ENCODE measurements at places on chromosomes 1 and 21.

DNA sequence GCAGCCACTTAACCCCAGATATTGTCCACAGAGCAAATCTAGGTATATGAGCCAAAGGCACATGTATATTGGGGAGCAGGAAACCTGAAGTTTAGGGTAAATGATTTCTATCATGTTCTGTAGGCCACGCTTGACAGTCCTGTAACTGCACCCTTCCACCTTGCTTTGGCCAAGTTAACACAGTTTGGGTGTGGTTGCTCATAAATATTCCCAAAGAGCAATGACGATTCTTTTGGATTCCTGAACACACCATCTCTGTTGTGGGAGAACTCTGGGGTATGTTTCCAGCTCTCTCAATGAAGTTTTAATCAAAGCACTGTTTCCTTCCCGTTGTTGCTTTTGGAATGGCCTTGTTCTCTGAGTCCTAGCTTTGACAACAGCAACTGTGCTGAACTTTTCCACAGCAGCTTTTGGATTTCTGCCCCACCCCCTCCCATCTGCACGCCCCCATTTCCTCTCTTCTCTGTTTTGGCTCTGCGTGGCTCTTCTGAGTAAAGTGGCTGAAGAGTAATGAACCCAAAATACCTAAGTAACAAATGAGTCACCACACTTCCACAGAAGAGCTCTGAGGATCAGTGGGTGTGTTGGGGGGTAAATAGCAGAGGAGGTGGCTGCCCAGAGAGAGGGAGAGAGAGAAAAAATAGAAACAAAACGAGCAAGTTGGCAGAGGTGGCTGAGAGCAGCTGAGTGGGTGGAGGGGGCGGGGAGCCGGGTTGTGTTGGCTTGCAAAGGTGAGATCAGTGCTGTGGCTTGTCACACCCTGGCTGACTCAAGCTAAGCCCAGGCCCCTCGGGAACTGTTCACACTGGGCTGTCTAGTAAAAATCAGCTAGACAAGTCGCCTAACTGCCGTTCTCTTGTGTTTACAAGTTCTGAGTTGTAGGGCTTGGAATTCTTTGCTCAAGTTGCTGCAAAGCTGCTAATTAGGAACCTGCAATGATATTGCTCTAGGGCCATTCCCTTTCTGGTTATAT lies 26.9 kb upstream of the RAP1A start:
- DNase-seq, result peak; percentile 88

- DNase-seq, result no peak
Measured at GRCh38 chr1:75901371-75901770, 30.8 kb downstream of the ASB17 start.

DNA sequence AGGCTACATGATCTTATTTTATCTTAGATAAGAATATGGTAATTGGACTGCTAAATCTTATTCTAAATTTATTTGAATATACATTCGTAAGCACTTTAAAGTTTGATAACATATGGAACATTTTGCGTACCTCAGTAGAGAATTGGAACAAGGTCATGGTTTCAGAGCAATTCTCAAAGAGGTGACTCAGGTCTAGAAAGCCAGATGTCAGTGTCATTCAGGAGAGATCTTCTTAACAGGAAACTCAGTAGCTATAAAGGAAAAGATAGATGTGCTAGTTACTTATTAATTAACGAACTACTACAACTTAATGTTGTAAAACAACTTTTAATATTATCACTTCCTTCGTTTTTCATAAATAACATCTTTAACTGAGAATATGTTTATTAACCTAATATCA lies 142.5 kb downstream of the USP25 start:
- no peak for DNase-seq

GRCh38 chr1:155134880-155135414 lies 705 bp upstream of the SLC50A1 start:
- DNase-seq, result peak; percentile 95

DNA sequence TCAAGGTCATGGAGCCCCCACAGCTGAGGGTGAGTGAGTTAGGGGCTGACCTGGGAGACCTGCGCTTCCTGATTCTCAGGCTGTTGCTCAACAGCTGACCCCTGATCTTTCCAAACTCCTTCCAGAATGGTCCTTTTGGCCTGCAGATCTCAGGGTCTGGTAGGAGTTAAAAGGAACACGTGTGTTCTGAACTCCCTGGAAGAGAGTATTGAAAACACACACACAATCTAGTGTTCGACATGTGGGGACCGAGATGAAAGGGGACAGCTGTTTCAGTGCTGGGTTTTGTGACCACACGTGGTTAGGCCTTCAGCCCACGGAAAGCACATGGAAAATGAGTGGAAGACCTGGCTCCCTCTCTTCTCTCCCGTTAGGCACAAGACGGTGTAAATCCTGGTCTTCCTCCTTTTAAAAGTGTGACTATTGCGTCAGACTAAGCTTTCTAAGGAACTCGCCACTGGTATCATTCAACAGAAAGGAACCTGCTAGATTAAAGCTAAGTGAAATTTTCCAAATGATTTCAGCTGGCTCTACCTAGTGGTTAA lies 49.6 kb downstream of the RUNX1 start:
- DNase-seq, result no peak

DNA sequence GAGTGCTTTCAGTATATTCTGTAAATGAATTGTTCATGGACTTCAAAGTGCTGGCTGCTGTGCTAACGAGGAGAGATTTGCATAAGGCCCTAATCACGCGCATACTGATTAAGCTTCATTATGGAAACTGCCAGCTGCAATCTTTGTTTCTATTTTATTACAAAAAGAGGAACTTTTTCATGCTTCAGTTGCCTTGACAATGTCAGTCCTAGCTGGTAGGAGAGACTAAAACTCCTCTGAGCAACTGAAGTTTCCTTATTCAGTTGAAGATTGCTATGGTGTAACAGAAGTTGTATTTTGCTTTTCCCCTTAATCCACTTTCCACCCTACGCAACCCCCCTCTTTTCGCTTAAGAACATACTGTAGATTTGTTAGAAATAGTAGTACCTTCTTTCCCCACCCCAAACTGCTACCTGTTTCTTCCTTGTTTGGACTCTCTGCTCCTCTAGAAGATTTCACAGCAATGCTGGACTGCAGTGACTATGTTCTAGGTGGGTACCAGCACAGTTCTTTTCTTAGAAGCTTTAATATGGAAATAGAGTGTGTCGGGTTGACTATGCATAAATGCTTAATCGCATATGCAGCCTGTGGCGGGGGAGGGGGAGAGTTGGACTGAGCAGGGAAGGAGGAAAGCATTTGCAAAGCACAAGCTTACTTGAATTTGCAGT lies 108.3 kb downstream of the POU2F1 start:
- no peak for DNase-seq

DNA sequence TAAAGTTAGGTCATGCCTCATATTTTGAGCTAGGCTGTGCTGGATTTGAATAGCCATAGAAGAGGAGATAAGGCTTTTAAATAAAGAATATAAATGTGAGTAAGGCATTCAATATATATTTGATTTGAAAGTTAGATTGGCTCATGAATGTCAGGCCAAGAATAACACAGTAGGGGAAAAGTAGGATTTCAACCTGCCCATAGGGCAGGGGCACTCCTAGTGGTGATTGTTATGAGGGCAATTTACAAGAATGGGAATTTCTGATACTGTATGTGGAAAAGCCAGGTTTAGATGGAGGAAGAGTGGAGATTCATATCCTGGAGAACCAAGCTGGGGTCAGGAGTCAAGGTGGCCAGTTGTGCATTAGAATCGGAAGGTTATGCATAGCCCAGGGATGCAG lies 74.9 kb downstream of the DNAH14 start:
- no peak for DNase-seq

- DNase-seq, result no peak
Measured at GRCh38 chr1:204105131-204105515, 32.2 kb downstream of the SOX13 start.

- DNase-seq, result peak; percentile 30
Measured at GRCh38 chr1:204345941-204346645, 13.6 kb downstream of the PLEKHA6 start.

- DNase-seq, result peak; percentile 50
Measured at GRCh38 chr1:67339623-67340343, 32.1 kb downstream of the IL12RB2 start.

GRCh38 chr1:29830916-29831315 lies 594.6 kb downstream of the PTPRU start:
- DNase-seq, result no peak

- no peak for DNase-seq
Measured at GRCh38 chr1:202781180-202781579, 27.0 kb downstream of the KDM5B start.

GRCh38 chr1:81802707-81803430 lies 2.1 kb downstream of the ADGRL2 start:
- peak; percentile 41 for DNase-seq

GRCh38 chr1:31576743-31577455 lies 584 bp downstream of the TINAGL1 start:
- DNase-seq, result no peak

DNA sequence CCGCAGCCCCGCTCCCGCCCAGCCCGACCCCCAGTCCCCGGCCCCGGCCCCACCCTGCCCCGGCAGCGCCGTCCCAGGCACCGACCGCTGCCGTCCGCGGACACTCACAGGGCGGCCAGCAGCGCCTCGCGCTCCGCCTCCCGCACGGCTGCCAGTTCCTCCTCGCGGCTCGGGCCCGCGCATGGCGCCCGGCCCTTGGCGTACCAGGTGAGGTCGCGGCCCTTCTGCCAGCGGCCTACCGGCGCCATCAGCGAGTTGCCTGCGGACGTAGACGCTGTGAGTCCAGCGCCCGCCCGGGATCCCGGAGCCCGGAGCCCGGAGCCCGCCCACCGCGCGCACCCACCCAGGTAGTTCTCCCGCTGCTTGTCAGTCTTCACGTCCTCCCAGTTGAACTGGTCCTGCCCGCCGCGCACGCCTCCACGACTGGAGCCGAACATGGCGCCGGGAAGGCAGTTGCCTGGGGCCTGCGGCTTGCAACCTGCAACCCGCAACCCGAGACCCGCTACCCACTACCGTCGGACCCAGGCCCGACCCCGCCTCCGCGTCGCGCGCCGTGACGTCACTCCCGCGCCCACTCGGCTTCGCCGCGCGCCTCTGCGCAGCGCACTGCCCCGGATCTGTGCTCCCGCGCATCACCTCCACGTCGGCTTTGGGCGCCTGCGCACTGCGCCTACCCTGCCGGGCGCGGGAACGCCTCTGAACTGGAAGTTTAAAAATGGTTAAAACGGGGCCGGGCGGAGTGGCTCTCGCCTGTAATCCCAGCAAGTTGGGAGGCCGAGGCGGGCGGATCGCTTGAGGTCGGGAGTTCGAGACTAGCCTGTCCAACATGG lies at the start of gene C1orf35:
Gene C1orf35, minus strand, starts transcription at position 535 of the 830 bp plus-strand sequence. Its CDS starts 98 bp downstream, at position 437.
- DNase-seq, result peak; percentile 79

GRCh38 chr1:78950826-78951225 lies 55.7 kb downstream of the ADGRL4 start:
- DNase-seq, result no peak

DNA sequence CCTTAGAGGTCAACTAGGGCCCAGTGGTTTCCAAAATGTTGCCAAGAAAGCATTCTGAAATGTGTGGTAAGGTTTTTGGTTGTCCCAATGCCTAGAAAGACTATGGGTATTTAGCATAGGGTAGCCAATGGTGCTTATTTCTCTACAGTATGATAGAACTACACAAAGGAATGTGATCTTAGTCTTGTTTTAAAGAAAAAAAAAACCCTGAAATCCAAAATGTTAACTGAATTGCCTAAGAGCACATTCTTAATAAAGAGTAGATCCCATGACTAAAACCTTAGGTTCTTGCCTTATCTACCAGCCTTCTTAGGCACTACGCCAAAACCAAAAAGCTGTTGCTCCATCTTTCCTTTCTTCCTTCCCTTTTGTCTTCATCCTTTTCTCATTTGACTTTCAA lies 428.2 kb downstream of the MRPL39 start:
- no peak for DNase-seq

DNA sequence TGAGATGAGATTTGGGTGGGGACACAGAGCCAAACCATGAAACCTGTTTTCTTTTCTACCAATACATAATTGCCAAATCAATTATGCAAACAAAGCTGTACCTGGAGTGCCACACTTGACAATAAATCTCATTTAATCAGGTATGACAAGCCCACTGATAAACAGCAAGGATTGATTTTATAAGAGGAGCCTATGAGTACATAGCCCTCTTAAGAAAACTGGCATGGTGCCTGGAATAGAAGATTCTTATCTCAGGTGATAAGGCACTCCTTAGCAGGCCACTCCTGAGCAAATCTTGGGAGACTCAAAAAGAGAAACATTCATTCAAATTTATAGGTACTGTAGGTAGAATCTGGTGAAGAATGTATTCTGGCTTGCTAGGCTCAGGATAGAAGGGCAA lies 28.6 kb upstream of the PDE4B start:
- no peak for DNase-seq

- no peak for DNase-seq
Measured at GRCh38 chr1:23627069-23627735, 64.4 kb upstream of the RPL11 start.

- DNase-seq, result no peak
Measured at GRCh38 chr21:26794597-26795411, 50.4 kb downstream of the ADAMTS1 start.

DNA sequence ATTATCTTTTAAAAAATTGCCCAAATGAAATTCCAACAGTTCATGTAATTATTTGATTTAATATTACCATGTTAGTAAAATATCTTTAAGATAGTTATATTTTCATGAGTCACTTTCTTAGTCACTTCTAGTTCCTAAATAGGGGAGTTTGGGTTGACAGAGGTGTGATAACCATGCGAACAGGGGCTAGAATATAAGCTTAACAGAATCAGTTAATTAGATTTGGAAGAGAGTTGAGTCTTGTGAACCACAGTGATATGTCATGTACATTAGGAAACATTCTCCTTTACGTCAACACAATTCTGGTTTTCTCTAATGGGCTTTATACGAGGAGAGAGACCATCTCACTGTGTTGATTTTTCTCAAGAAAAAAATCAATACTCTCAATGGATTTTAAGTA lies 64.8 kb upstream of the ZNF281 start:
- DNase-seq, result no peak

DNA sequence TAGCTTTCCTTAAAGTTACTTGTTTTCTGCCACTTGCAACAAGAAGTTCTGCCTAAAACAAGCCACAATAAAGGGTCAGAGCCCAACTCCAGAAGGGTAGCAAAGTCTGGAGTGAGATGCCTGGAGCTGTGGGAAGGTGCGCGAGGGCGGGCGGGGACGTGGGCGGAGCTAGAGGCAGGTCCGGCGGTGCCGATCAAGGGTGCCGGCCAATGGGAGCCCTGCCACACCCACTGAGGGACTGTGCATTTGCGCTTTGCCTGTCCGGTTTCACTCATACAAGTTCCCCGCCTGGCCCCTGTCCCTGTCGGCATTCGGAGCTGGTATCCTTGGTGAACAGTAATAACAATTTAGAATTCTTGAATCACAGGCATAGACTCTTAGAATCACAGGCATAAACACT lies 732.4 kb downstream of the MATN1 start:
- DNase-seq, result no peak

DNA sequence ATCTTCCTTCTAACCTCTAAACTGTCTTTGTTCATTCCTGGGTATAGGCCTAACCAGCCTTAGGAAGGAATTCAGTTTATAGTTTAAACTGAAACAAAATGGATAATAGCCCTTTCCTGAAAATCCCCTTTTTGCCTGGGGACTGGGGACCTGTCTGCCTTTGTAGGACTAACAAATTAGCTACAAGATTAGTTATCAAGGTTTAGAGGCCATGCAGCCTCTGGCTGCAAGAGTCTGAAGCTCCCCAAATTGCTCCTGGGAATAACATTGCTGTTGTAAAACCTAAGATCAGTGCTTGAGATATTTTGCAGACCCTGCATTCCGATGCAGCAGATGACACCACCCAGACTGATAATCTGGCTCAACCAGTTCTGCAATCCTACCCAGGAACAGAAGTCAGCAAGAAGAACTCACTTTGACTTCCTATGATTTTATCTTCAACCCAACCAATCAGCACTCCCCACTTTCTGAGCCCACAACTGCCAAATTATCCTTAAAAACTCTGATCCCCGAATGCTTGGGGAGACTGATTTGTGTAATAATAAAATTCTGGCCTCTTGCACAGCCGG lies 96.6 kb upstream of the ETV3 start:
- no peak for DNase-seq

- no peak for DNase-seq
Measured at GRCh38 chr1:168466714-168467131, 77.1 kb downstream of the XCL2 start.
